ENCODE measurements at places on chromosomes 16 and 17. TPM values are rescaled to one million over a fixed set of nuclear protein-coding genes. Genes with fewer than 3 reads are reported as not detected.
A peak's percentile ranks its signal among the peaks of the same experiment; 100 is the strongest.

The TBC1D3E gene
- total RNA-seq = not detected

The OR1E2 gene
- total RNA-seq = not detected

The SP6 gene
- 4.0 TPM for total RNA-seq

The CHST5 gene
- total RNA-seq = 0.15 TPM

The SHPK gene
- total RNA-seq = 8.4 TPM

DNA sequence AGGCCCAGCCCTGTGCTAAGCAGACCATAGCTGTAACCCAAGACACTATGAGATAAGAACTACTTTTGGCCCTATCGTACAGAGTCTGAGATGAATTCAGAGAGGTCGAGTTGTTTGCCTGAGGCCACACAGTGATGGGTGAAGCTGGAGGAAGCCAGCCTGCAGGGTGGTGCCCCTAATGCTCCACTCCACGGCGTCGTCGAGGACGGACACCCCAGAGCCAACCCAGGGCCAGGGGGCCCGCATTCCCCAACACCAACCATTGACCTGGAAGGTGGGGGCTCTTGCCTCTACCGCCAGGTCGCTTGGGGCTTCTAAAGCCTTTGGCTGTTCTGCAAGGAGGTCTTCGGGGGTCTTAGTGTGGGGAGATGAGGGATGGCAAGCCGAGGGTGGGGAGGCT, 84.1 kb downstream of the IRF8 start:
- DNase-seq = no peak

GRCh38 chr16:83685615-83686165, 122.1 kb upstream of the HSBP1 start:
- DNase-seq = no peak

DNA sequence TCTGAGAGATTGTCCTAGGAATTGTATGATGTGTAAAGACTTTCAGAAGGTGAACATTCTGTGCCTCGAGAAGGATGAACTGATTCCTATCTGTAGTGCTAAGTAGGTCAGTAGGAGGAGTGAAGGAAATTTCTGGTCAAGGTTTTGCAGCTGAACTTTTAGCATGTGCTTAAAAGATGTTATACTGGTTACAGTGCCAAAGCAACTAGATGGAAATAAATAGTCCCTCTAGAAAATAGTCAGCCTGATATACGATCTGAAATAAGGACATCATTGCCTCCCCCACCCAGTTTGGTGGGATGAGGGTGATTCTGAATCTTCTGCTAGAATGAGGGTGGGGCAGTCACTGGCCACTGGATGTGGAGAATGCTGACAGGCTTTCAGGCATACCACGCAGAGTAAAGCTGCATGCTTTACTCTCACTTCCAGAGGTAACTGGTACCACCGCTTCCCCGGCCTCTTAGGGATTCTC, 57.2 kb upstream of the VPS4A start:
- DNase-seq = no peak

GRCh38 chr17:76381633-76382350, 2.6 kb upstream of the SPHK1 start:
- no peak for DNase-seq

- no peak for DNase-seq
Measured at GRCh38 chr16:69113216-69113615, 7.8 kb downstream of the HAS3 start.

- DNase-seq = peak; percentile 2
Measured at GRCh38 chr17:65455972-65456343, 105.5 kb downstream of the AXIN2 start.

DNA sequence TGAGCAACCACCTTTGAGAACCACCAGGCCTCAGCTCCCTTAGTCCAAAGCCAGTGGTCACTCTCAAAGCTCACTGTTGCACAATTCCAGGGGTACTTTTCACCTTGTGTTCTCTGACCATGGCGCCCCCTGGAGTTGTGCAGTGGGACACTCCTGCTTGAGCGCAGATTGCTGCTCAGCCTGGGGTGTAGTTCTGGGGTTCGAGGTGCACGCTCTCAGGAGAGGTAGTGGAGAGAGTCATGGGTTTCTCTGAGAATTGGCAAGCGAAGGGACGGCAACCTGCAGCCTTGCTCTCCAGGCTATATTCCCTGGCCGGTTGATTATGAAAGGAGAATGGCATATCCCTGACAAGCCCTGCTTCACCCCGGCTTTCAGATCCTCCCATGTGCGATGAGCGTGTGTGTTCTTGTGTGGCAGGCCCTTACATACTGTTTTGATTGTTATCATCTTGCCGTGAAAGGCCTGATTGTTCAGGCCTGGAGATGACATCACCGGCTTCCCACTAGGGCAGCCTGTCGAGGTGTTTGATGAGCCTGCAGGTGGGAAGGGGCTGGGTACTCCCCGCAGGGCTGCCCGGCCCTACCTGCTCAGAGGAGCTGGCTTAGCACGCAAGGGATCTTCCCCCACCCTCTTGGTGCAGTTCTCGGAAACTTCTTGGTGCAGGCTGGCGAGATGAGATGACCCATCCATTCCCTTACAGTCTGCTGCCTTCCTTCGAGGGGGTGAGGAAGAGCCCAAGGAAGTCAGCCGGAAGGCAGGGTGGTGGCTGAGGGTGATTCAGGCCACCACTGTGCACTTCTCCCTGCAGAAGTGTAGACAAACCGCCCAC, 431.2 kb downstream of the SLC39A11 start:
- no peak for DNase-seq

DNA sequence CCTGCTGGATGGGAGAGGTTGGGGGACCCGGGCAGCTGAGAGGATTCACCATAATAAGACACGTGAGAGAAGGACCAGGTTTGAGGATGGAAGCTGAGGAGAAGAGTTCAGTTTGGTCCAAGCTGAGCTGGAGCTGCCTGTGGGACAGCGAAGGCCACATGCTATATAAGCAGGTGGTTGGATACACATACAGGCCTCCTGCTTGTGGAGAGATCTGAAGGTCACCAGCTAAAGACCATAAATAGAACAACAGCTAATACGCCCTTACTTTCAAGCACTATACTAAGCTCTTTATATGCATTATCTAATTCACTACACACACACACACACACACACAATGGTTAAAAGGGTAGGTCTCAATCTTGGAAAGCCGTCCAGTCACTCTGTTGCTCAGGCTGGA, 32.1 kb downstream of the DUSP14 start:
- DNase-seq = no peak

Data from Panc1 (cell line).